ENCODE measurements at places on chromosomes 16 and 17.

GRCh38 chr17:79678091-79678735 lies 52.5 kb upstream of the ENPP7 start:
- no peak for DNase-seq

DNA sequence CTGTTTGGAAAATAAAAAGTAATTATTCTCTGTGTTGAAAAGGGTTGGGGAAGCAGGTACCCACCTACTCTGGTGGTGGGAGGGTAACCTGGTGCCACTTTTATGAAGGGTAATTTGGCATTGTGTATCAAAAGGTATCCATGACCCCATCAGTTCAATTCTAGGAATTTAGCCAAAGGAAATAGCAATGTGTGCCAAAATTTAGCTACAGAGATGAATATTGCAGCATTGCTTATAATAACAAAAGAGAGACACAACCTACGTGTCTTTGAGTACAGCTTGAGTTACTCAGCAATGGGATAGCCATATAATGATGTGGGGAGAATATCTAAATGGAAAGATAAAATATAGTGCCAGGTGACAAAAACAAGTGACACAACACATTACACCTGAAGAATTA lies 170.7 kb downstream of the NTN1 start:
- no peak for DNase-seq

- DNase-seq: no peak
These were observed 892 bp downstream of the ABCC1 start for GRCh38 chr16:15950161-15950854.

- DNase-seq: no peak
These were observed 3.7 kb downstream of the DUXB start for GRCh38 chr16:75697571-75697970.

GRCh38 chr17:40443196-40443987 lies at the start of gene IGFBP4:
Gene IGFBP4 (plus strand): TSS chr17:40443450. CDS start chr17:40443736, 286 bp downstream.
- DNase-seq: peak; percentile 82

DNA sequence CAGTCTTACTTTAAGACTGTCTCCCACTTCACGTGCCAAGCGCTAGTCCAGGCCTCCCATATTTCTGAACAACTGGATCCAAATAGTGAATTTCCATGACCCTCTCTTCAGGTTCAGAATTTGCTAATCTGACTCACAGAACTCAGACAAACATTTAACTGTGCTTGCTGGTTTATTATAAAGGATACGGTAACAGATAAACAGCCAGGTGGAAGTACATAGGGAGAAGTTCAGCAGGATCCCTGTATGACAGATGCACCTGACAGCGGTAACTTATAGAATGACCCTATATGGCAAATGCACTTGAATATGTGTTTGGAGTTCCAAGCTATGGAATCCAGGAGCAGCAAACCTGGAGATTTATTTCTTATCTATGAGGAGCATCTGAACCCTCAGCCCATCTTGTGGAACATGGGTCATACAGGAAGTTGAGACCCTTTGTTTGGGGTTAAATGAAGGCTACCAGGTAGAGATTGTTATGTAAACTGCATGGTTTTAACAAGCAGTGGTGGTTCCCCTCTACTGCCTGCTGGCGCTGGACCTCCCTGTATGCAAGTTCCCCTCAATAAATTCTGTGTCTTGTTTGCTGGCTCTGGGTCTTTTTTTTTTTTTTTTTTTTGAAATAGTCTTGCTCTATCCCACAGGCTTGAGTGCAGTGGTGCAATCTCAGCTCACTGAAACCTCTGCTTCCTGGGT lies 622.6 kb downstream of the KCNJ2 start:
- DNase-seq: no peak

DNA sequence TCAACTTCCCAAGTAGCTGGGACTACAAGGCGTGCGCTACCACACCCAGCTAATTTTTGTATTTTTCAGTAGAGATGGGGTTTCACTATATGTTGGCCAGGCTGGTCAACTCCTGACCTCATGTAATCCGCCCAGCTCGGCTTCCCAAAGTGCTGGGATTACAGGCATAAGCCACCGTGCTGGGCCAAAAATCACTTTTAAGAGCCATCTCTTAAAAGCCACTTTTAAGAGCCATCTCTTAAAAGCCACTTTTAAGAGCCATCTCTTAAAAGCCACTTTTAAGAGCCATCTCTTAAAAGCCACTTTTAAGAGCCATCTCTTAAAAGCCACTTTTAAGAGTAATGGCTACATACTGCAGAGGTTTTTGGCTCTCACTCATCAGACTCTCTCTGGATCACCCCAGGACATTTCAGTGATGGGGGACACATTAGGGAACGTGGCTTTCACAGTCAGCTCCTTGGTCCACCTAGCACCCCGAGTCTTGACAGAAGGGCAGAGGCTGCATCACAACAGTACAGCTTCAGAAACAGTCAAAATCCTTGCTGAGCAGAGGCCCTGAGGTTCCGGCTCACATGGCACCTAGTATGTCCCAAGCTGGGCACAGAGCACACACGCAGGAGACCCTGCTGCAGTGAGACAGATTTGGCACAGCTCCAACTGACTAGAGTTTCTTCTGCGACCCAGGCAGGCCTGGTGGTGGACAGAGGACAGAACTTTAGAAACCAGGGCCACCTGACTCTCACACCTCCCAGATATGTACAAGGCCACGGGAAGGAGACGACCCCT lies 23.6 kb downstream of the RANBP10 start:
- DNase-seq: no peak

- DNase-seq: no peak
These were observed 27.4 kb upstream of the SLC6A2 start for GRCh38 chr16:55628306-55628968.

- DNase-seq: peak; percentile 50
These were observed 81.2 kb downstream of the KCNJ12 start for GRCh38 chr17:21457051-21458026.

DNA sequence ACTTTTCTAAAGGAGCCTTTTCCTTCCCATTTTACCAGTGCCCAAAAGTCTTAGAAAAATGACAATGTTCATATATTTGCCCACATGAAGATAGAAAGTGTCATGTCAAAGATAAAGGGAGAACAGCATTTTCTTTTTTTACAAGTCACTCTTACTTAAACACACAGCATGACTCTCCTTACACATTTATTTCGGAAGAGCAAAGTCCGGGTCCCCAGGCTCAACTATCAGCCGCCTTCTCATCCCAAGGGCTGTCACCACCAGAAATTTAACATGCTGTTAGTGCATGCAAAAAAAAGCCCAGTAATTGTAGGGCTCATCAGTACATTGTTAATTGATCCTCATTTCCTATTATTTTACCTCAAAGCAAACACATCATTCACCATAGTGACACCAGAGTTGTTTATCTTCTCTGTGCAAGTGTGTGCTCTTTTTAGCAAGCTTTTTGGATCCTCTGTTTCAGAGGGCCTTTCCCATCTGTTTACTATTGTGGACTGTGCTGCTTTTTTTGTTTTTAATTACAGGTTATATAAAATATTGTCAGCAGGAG lies 560.3 kb downstream of the WWOX start:
- peak; percentile 44 for DNase-seq

DNA sequence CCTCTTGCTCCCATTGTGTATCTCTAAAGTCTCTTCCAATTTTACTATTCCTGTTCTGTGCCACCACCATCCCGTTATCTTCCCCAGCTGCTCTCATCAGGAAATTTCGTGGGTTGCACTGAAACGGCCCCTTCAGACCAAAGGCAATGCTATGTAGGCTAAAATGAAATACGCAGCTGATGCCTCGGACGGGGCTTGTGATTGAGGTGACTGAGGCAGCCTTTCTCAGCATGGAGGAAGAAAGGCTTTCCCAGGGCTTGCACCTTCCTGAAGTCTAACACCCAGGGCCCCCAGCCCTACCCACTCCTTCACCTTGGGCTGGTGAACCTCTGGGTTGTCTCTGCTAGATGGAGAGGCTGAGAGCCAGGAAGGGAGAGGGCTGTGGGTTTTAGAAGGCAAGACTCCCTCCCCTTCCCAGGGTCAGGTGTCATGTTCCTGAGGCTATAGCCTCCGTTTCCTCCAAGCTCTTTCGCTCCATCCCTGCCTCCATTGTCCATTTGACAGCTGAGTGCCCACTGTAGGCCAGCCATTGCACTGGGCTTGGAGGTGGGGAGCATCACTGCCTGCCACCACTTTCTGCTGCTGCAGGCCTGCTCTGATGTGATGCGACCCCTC lies 7.8 kb downstream of the CCDC200 start:
- no peak for DNase-seq

DNA sequence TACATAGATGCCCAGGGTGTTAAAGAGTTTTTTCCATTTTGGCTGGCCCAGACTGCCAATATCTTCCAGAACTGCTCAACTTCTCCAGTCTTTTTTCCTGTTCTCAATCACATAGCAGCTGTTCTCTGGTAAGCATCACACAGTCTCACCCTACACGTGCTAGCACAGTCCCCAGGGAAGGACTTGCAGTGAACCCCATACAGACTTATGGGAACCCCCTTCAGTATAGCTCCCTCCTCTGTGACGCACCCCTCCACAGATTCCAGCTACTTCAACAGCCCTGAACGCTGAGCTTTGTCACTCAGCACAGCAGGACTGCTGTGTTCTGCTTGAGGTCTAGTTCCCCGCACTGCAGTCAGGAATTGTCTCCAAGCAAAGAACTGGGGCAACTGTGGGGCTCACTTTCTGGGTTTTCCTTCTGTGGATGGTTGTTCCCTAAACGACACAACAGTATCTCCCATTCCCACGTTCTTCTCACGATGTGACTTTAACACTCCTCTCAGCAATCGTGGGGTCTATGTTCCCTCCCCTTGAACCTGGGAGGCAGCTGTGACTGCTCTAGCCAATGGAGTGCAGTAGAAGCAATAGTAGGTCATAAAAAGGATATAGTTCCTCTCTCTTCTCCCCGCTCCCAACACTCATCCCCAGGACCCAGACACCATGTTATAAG lies 3.6 kb downstream of the MMP28 start:
- DNase-seq: no peak

DNA sequence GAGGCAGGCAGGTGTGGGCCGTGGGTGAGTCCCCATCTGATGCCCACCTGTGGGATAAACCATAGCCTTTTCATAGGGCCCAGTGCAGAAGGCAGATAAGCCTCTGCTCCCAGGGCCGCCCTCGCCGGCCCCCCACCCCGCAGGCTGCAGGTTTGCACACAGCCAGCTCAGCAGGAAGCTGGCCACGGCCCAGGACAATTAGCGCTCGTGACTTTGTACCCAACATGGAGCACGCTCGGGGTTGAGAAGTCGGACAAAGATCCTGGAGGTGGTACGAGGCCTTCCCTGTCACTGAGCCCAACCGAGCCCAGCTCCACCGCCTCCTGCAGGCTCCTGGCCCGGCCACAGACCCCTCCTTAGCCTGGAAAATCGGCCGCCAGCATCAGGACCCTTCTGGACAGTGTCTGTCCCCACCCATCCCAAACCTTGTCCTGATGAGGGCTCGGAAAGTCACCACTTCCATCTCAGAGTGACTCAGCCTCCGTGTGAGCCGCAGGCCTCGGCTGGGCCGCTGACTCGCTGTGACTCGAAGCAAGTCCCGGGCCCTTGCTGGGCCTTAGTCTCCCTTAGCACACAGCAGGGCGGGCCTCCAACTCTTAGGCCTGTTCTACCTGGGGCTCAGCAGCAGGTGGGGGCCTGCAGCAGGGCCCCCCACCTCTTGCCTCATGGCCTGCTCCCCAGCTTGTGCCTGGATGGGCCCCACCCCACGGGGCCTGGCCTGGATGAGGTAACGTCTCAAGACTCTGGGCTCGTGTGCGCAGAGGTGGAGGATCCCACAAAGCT lies 22.7 kb downstream of the FAM83G start:
- DNase-seq: no peak

DNA sequence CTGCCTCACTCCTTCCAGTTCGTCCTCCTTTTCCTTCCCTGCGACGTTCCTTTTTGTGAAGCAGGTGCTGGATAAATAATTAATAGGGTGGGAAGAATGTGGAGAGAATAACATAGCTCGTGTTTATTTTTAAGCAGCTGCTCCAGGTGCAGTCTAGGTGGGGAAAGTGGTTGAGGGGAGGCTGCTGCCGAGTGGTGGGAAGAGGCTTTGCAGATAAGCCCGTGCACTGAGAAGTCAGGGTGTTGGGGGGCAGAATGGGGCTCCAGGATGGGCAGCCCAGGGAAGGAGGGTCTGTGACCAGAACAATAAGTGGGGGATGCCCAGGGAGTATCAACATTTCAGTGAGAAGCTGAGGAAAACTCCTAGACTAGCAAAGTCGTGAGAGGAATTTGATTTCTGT lies 300.5 kb downstream of the CPPED1 start:
- no peak for DNase-seq

GRCh38 chr17:4331614-4332013 lies 34.9 kb downstream of the UBE2G1 start:
- no peak for DNase-seq

GRCh38 chr17:8836821-8837562 lies 30.5 kb downstream of the PIK3R6 start:
- DNase-seq: no peak

DNA sequence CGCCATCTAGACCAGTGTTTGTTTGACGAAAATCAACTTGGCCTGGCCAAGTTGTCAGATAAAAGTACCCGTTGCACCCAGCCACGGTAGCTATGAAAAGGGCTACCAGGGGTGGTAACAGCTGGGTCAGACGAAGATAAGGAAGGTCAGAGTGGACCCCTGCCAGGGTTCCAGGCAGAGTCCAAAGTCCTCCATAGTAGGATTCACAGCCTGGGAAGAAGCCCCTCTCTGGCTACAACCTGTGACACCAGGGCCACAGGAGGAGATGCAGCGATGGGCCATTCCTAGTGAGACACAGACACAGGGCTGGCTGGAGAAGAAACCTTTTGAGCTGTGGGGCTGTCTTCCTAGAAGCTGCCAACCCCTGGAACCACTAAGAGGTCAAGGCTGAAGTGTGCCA lies 39.3 kb downstream of the MEAK7 start:
- DNase-seq: no peak

DNA sequence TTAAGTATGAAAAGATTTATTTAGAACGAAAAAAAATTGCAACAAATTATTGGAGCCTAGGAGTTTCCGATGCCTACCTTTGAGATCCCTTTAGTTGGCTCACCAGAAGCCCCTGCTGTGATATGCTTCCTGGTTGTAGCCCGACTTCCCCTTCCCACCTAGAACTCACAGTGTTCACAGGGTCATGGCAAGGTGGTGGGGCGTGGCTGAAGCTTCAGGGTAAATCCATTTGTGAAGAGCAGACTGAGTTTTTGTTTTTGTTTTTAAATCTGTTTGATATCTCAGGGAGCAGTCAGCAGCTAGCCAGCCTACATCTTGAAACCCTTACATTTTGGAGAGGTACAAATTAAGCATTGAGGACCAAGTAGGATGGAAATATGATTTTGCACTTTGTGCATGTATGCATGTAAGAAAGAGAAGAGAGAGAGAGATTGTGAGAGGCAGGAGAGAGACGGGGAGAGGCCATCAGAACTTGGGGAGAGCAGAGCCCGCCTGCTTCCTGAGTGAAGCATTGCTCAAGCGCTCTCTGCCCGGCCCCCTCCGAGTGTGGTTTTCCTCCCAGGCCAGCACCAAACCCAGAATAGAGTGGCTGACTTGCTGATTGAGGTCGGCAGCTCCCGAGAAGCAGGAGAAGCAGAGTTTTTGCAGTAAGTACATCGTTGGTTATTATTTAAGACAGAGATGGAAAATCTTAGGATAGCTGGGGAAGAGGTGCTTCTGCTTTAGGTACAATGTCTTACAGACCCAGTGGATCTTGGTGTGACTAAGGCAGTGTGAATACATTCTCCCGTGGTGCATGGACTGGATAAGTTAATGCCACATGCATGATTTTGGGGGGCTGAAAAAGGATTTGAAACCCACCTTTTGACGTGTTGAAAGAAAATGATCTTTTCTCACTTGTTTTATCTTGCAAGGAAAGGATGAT lies 64.2 kb downstream of the SPECC1 start:
- DNase-seq: no peak

- no peak for DNase-seq
These were observed 588.6 kb upstream of the KIF2B start for GRCh38 chr17:53234138-53234537.

GRCh38 chr16:1275791-1276579 lies 20.1 kb downstream of the TPSD1 start:
- no peak for DNase-seq
